ENCODE measurements at places on chromosomes 4 and X.

- peak; percentile 63 for DNase-seq
Observed at GRCh38 chr4:153822316-153822715, 33.4 kb upstream of the SFRP2 start.

DNA sequence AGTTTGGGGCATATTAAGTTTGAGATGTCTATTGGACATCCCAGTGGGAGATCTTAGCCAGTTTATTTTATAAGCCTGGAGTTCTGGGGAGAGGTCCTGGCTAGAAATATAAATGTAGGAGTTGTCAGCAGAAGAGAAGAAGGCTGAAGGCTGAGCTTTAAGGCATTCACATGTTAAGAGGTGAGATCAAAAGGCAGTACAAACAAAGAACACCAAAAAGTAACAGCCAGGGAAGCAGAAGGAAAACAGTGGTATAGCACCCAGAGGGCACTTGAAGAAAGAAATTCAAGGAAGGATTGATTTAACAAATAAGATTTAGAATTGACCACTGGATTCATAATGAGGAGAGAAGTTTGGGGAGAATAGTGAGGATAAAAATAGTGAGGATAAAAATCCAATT, 141.2 kb upstream of the ATOH1 start:
- DNase-seq, result no peak

GRCh38 chrX:132407691-132408090, 81.1 kb downstream of the MBNL3 start:
- no peak for DNase-seq

- peak; percentile 93 for DNase-seq
Observed at GRCh38 chr4:128823025-128823661, 13.6 kb downstream of the JADE1 start.

GRCh38 chrX:148878371-148878770, 378.0 kb downstream of the AFF2 start:
- peak; percentile 68 for DNase-seq

DNA sequence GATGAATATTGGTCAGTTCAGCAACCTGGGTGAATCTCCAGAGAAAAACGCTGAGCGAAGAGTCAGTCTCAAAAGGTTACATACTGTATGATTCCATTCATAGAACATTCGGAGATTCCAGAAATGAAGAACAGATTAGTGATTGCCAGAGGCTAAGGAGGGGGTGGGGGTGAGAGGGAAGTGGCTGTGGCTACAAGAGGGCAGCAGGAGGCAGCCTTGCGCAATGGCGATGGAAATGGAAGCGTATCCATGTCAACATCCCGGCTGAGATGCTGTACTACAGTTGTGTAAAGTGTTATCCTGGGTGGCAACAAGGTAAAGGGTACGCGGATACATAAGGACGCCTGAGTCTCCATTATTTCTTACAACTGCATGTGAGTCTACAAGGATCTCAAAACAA, 18.0 kb downstream of the LYAR start:
- DNase-seq, result peak; percentile 41

GRCh38 chr4:26727844-26728243, 132.8 kb upstream of the STIM2 start:
- DNase-seq, result no peak

DNA sequence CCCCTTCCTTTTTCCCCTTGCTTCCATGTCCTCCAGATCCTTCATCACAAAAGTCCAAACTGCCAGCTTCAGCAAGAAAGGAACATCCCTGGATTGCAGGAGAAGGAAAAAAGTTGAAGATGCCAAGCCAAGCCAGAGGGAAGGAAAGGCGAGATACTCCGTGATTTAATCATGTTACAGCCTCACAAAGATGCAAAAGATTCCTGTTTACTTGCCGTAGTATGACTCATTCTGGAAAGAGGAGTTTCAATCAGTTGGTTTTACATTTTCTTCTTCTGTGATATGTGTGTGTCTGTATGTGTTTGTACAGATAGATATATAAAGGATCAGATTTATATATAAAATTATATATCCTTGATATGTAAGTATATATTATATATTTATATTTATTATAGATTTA, 69.3 kb downstream of the BTC start:
- no peak for DNase-seq

All from cardiac fibroblast (primary cell).